ENCODE measurements at places on chromosomes 7 and 10.

- no peak for DNase-seq
Observed at GRCh38 chr10:124643330-124644009, 100.7 kb downstream of the FAM53B start.

GRCh38 chr10:3874990-3875841, 90.2 kb upstream of the KLF6 start:
- peak; percentile 35 for DNase-seq

DNA sequence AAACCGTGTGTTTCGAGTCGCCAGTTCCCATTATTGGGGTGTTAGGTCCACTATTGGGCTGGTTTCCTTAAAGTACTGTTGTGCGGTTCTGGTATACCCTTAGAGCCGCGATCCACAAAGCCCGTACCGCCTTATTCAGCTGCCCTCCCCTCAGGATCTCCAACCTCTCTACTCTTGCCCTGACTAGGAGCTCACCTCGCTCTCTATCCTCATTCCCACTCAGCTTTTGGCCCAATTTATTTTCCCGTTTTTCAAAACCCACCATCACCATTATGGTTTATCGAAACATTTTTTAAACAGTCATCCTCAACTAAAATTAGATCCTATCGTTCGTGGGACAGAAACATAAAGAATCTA, 461 bp upstream of the ETV1 start:
- no peak for DNase-seq

GRCh38 chr7:7271094-7271874, 88.9 kb downstream of the C1GALT1 start:
- no peak for DNase-seq

DNA sequence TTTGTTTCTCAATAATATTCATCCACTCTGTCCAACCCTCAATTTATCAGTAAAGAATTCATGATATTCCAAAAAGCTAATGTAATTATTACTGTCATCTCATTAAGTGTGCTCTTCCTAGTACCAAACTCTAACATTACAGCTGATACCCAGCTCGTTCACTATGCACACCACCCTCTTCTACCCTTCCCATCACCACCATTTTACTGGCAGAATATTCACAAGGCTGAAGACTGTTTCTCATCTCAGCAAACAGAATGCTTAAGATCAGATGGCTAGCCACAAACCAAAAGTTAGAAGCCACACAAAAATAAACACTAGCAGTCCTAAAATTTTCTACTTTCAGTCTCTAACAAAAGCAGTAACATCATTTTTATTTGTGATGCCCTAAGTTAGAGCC, 121.5 kb downstream of the SRPK2 start:
- DNase-seq, result no peak

GRCh38 chr10:73819513-73820093, 8.2 kb upstream of the NDST2 start:
- DNase-seq, result no peak

- peak; percentile 67 for DNase-seq
Observed at GRCh38 chr7:106717955-106718871, 57.3 kb upstream of the CCDC71L start.

GRCh38 chr10:107434854-107435253, 270.3 kb upstream of the SORCS1 start:
- DNase-seq, result no peak

GRCh38 chr10:8066124-8066523, 11.6 kb downstream of the GATA3 start:
- DNase-seq, result no peak

DNA sequence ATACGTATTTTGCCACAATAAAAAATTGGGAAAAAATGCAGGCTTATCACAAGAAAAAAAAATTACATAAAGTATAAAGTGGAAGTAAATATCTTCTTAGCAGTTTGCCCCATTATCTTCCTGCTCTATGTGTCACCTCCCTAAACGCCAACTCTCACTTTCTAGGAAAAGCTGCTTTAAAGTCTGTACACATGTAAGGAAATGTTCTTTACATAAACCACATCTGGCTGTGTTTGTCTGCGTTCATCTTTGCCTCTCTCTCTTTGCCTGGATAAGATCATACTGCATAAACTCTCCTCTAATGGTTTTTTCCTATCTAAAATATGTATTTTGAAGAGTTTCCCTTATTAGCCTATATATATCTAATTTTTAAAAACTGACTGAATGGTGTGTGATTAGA, 23.0 kb upstream of the UMAD1 start:
- no peak for DNase-seq

GRCh38 chr10:133159611-133159949, 439 bp upstream of the KNDC1 start:
- DNase-seq, result no peak

GRCh38 chr7:70595755-70596597, 536.0 kb upstream of the GALNT17 start:
- DNase-seq, result peak; percentile 15

GRCh38 chr7:70776627-70777101, 355.3 kb upstream of the GALNT17 start:
- DNase-seq, result peak; percentile 41

GRCh38 chr7:16060502-16060901, 360.8 kb downstream of the CRPPA start:
- no peak for DNase-seq

DNA sequence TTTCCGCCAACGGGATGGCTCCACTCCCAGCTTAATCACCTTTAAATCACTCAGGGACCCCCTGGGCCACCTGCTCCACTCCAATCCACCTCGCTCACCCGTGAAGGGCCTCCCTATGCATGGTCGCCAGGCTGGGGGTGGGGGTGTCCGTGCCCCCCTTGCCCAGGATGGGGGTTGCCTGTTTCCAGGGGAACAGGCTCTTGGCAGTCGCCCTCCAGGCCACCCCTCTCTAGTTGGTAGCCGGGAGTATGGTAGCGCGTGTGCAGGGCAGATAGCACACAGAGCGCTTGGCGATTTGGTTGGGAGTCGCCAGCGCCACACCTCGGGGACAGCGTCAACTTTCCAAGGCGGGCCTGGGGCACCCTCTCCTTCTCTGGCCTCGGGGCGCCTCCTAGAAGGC, 134.9 kb upstream of the ZNF92 start:
- DNase-seq, result no peak

DNA sequence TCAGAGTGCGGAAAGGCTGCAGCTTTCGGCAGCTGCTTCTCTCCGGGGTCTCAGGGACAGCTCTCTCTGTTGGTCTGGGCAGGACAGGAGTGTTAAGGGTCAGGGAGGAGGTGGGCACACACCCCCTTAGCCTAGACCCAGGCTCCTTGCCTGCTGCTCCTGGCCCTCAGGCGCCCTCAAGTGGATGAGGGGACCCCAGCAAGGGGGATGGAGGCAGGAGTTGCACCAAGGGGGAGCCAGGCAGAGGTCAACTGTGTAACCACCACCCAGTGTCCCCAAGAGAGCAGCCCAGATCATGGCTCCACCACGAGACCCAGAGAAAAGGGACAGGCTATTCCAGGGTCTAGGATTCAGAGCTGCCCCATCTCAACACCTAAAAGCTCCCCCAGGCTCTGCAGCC, 26.9 kb downstream of the SPOCK2 start:
- no peak for DNase-seq

DNA sequence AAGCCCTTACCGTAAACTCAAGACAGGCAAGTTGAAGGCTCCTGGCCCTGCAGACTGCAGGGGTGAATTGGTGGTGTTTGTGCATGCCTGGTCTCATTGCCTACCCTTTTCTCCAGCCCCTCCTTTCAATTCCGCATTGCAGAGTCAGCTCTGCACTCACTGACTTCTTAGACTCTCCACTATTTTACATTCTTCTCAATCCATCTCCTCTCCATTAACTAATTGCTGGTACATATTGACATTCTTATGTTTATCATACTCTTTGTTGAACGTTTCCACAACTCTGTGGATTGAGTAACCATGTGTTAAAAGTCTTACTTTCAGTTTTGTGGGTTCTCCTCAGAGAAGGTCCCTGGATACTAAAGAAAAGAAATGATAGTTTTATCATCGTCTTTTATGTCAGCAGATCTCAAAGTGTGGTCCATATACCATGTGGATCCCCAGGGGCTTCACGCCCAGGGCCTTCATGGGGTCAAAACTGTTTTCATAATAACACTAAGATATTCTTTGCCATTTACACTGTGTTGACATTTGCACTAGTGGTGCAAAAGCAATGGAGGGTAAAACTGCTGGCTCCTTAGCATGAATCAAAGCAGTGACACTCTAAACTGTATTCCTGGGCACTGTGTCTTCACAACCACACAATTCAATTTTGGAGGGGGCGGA, 135.4 kb upstream of the FZD1 start:
- DNase-seq, result no peak

- no peak for DNase-seq
Observed at GRCh38 chr10:124324856-124325632, 93.7 kb downstream of the OAT start.

- DNase-seq, result peak; percentile 23
Observed at GRCh38 chr7:47647181-47647917, 65.4 kb upstream of the TNS3 start.

- peak; percentile 76 for DNase-seq
Observed at GRCh38 chr10:75187961-75188426, 22.6 kb upstream of the VDAC2 start.
